Activated T-cell treated with anti-CD3 and anti-CD28 coated beads, Interleukin-2, amount 50 U/mL, for 4 hours (primary cell): ENCODE measurements at places on chromosomes 16 and 17.

GRCh38 chr17:43701318-43701743, 39.6 kb upstream of the MEOX1 start:
- DNase-seq = no peak

DNA sequence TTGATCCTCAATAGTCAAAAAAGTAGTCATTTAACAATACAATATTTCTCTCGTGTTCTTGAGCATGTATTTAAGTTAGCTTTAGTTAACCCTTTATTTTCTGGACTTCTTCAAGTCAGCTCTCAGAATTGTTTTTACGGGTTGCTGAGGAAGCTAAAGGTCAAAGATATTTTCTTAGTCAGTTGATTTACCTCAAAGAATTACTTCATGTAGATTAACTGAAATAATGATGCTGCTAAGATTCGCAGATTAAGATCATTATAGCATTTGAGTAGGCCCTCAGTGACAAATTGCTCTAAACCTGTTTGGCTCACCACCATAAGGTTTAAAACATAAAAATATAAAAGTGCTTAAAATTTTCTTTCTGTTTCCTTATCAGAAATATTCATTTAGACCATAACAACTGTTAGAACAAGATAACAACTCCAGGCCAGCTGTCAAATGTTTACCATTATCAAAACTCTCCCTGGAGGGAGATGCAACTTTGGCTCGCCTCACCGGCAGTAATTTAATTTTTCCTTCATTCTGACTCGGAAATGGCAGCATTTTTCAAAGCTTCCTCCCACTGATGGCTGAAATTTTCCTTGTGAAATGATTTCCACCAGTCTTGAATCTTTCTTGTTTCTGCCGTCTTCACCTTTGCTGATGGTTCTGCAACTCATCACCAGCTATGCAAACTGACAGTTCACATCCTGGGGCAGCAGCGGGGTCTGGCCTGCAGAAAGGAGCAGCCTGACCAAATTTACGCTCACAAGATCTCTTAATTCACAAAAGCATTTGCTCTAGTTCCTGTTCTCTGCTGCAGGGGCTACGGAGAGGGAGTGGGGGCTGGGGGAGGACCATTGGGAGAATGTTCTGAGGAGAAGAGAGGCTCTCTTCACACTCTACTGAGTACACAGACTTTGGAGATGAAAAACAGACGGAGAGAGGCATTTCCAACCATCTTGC, 254.8 kb upstream of the TBX2 start:
- DNase-seq = no peak

- no peak for DNase-seq
These were observed 40.9 kb downstream of the PIK3R5 start for GRCh38 chr17:8924595-8924994.

- no peak for DNase-seq
These were observed 216.9 kb downstream of the HAPSTR1 start for GRCh38 chr16:9308356-9308801.

DNA sequence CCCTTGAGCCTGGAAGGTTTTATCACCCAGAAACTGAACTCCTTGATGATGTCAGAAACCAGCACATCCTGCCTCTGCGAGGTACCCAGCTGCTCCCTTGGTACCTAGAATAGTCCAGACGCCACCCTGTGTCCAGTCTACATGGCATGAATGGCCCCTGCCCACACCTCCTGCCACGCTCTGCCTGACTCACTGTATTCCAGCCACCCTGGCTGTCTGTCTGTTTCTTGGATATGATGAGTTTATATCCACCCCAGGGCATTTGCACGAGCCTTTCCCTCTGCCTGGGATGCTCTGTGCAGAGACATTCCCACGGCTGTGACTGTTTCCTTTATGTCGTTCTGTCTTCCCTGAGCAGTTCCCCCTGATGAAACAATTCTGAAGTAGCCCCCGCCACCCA, 68.7 kb downstream of the CRISPLD2 start:
- no peak for DNase-seq

DNA sequence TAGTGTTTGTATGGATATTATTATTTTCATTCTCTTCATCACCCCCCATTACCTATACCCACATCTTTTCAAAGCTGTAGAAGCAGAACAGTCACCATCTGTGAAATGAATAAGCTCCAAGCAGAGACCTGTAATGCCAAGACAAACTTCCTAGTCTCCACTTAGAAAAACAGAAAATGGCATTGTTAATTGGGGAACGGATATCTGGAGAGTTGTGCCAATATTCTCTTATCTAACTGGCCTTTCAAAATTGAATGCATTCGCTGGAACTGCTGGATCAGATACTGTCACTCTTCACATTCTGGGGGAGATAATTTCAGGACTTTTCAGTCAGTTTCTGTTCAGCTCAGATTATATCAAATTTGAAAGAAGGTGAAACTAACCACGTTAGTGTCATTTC, 464.4 kb upstream of the GOT2 start:
- no peak for DNase-seq

- DNase-seq = no peak
These were observed 17.1 kb upstream of the HEATR6 start for GRCh38 chr17:60095830-60096229.

DNA sequence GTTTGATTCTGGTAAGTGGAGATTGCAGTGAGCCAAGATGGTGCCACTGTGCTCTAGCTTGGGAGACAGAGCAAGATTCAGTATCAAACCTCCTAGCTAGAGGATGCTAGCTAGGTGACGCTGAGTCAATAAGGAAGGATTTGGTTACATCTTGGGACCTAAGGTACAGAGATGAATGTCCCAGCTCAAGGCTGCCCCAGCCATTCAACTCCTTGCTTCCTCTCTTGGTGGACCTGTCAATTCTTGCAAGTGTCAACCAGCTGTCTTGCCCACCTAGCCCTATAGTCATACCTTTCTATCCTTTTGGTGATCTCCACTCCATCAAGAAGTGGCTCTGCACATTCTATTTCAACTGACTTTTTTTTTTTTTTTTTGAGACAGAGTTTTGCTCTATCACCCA, 1.4 kb upstream of the MILR1 start:
- DNase-seq = no peak

GRCh38 chr17:50511058-50511457, 2.8 kb downstream of the MYCBPAP start:
- no peak for DNase-seq

GRCh38 chr16:1464196-1464893, 10.5 kb downstream of the CLCN7 start:
- no peak for DNase-seq
